Neural crest cell (in vitro differentiated cells): ENCODE measurements at places on chromosomes 6 and 20.

DNA sequence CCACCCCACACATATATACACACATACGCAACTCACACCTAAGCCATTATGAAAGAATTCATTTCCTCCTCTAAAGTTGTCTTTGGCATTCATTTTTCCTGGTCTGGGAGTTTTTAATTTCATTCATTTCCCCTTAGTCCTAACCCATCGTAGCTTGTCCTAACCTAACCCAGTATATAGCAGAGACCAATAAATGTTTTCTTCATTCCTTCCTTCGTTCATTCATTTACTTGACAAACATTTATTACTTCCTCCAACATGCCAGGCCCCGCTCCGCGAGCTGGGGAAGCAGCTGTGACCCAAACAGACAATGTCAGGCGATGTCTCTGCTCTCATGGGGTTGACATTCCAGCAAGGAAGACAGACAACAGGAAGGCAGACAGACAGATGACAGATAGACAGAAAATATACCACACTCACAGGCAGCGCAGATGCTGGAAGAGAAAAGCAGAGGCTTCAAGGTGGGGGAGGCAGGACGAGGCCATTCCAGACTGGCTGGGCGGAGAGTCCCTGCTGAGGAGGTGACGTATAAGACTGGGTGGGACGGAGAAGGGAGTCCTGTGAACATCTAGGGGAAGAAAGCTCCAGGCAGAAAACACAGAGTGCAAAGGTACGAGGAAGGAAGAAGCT, 33.7 kb upstream of the SIRPA start:
- no peak for DNase-seq

DNA sequence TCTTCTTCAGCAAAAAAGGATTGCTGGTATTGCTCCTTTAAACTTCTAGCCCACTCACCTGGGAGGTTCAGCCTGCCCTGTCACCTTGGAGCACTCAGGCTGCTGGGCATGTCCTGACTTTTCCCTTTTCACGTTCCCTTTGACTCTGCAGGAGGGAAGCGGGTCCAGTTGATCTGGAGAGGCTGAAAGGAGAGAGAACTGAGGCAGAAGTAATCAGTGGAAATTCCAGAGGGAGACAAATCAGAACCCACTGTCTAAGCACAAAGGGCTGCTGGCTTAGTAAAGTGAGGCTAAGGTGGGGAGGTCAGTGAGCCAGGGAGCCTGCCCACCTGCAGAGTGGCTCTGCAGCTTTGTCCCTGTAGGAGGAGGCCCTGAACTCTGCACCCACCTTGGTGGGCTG, 9.7 kb upstream of the SYNDIG1 start:
- no peak for DNase-seq

- no peak for DNase-seq
These were observed 14.2 kb upstream of the FAM8A1 start for GRCh38 chr6:17585766-17586490.

DNA sequence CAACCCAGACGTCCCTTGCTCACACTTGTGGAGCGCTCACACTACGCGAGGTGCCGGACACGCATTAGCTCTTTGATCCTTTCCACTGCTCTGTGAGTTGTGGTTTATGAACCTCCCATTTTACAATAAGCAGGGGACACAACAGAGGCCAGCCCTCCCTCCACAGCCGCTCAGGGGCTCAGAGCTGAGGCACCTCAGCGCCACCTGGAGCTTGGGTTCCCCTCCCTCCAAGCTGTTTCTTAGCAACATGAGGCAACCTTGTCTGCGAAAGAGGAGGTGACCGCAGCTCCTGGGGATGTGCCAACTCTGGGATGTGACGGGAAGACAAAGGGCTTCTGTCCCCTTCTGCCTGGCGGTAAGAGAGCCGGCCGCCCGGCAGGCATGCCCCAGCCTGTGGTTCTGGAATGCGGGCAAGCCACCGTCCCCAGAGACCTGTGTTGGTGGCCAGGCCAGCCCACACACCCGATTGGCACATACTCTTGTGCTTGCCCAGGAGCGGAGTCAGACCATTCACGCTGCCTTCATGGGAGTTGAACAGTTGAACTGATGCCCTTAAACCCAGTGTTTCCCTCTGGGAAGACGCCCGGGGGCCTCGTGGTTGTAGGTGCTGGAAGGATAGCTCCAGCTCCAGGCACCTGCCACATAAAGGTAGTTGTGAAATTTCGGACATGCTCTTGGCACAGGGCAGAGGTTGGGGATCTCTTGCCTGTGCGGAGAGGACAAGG, 44.5 kb downstream of the RBM38 start:
- no peak for DNase-seq

GRCh38 chr6:146962329-146962728, 241.9 kb upstream of the STXBP5 start:
- no peak for DNase-seq

GRCh38 chr6:87916446-87916845, 131.2 kb upstream of the SPACA1 start:
- no peak for DNase-seq

DNA sequence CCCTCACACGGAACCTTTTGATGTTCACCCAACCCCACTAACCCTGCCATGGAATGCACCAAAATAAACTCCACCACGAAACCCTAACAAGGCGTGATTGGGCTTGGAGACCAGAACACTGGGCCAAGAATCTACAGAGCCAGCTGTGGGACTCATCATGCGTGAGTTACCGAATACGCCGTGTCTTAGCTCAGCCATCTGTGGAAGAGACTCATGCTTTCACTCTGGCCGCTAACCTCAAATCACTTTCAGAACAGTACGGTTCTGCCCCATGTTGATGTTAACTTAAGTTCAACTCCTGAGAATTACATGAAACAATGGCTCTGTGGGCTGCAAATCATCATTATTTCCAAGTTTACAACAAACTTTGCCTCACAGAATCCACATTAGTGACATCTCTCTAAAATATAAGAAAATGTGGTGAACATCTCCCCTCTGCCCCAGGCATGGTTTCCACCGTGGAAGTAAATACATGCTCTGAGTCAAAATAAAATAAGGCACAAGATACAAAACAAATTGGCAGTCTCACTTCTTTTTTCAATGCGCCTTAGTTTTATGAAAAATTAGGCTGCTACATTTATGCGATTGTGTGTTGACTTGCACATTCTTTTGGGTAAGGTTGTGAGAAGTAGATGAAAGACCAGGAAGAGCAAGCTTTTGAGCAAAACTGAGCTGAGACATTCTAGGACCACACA, 308.9 kb upstream of the EXOC2 start:
- no peak for DNase-seq

DNA sequence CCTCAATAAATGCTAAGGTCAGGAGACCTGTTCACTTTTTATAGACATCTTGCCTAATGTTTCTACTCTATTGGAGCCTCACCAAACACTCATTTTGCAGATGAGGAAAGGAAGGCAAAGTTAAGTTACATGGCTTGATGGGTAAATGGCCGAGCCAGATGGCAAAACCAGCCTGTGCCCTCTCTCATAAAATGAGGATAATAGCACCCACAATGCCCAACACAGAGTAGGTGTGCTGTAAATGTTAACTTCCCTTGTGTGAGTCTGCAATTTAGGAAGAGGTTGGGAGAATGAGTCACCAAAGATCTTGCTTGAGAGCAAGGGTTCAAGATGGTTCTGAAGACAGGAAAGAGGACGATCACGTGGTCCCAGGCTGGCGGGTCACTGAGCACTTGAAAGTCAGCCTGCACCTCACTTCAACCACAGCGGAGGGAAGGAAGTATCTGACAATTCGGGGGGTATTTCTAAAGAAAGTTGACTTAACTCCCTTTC, 3.3 kb downstream of the KCNK5 start:
- DNase-seq, result no peak

- DNase-seq, result no peak
These were observed 24.5 kb downstream of the MAP3K5 start for GRCh38 chr6:136767570-136768309.
